ENCODE measurements at places on chromosomes 7 and 10.
A peak's percentile ranks its signal among the peaks of the same experiment; 100 is the strongest.

DNA sequence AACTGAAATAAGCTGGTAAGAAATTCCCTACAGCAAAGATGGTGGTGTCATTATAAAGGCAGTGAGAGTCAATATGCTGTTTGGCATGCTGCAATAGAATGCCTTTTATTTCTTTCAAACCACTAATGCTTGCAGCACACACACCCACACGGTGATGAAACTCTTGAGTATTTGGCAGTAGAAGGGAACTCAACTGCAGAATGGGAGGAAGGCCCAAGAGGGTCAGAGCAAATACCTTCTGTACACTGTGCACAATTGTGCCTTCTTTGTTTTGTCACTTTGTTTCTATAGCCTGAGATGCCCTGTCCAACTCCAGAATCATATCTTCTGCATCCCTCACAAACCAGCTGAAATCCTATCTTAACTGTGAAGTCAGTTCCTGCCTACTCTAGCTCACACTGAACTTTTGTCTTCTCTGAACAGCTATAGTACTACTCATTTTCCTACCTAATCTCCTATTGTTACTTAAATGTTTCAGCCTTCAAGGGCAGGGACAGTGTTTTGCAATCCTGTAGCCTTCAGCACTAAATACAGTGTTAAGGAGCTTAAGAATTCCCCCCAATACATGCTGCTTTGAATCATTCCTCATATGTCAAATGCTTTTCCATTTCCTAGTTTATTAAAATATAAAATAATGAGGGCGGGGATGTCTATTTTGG is 22.2 kb downstream of the MMS19 start:
- peak; percentile 80 for DNase-seq

GRCh38 chr7:109713366-109713765 is 1143.7 kb downstream of the DNAJB9 start:
- DNase-seq: no peak

DNA sequence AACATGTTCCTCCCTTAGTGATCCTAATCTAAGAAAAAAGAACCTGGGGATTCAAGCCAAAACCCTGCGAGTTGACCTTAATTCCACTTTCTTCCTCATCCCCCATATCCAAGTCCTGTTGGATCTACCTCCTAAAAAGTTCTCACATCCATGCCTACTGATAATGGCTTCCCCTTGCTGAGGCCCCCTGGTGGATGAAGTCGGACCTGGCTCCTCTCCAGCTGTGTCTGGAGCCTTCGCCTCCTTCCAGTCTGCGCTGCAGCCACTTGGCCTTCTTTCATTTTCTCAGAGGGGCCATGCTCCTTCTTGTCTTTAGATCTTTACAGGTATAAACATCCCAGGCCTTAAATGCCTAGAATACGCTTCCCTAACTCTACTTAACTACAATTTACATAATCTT is 8.1 kb downstream of the PDE1C start:
- DNase-seq: peak; percentile 29

GRCh38 chr7:18900803-18901202 is 216.6 kb downstream of the TWIST1 start:
- peak; percentile 67 for DNase-seq

GRCh38 chr10:10482613-10483012 is 535.1 kb upstream of the CELF2 start:
- no peak for DNase-seq

DNA sequence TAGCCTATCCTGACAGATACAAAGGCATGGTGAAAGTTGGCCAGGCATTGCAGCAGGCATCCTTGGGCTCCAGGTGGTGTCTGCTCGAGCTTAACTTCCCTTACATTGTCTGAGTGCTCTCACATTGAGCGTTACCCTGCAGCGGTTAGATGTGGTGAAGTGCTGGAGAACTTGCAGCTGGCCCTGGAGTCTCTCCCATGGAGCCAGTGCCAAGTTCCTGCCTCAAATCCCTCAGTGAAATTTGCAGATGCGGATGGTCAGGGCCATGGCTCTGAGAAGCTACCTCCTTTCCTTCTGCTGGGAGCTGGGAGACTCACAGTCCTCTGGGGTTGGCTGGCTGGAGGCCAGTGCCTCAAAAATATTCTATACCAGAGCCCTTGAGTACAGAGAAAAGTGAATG is 3.3 kb upstream of the ZNF746 start:
- DNase-seq: no peak

DNA sequence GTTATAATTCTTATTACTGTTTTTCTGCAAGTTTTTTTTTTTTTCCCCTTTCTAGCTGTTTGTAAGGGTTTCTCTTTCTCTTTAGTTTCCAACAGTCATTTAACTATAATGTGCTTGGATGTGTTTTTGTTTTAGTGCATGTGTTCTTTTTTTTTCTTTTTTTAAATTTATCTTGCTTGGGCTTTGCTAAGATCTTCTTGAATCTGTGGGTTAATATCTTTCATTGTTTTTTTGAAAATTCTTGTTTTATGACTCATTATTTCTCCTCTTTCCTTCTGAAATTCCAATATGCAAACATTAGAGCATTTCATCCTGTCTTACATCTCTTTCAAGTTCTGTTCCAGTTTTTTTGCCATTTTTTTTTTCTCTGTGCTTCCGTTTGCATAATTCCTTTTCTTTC is 5.7 kb upstream of the HK1 start:
- DNase-seq: no peak

GRCh38 chr7:152176797-152177196 is 151.3 kb downstream of the GALNT11 start:
- no peak for DNase-seq

- no peak for DNase-seq
Observed at GRCh38 chr10:111784946-111785465, 398.6 kb downstream of the GPAM start.

GRCh38 chr7:47333554-47333887 is 248.4 kb downstream of the TNS3 start:
- DNase-seq: no peak

DNA sequence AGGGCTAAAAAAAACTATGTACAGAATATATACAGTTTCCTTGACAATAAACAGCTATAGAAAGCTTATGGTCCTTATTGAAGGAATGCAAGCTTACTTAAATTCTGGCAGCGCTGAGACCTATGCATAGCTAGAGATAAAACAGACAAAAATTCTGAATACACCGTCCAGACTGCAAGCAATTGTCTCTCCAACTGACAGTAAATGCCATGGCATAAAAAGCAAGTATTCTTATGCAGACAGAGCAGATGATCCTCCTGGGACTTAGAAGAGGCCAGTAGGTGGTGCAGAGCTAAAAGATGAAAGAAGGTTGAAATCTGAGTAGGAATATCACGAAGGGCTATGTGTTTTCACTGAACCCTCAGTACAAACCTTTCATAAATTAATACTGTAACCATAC is 157.0 kb upstream of the CACNA2D1 start:
- DNase-seq: peak; percentile 6

- DNase-seq: peak; percentile 70
Observed at GRCh38 chr7:116834815-116835504, 27.4 kb upstream of the CAPZA2 start.

GRCh38 chr7:54831644-54832095 is 72.7 kb upstream of the SEC61G start:
- no peak for DNase-seq

DNA sequence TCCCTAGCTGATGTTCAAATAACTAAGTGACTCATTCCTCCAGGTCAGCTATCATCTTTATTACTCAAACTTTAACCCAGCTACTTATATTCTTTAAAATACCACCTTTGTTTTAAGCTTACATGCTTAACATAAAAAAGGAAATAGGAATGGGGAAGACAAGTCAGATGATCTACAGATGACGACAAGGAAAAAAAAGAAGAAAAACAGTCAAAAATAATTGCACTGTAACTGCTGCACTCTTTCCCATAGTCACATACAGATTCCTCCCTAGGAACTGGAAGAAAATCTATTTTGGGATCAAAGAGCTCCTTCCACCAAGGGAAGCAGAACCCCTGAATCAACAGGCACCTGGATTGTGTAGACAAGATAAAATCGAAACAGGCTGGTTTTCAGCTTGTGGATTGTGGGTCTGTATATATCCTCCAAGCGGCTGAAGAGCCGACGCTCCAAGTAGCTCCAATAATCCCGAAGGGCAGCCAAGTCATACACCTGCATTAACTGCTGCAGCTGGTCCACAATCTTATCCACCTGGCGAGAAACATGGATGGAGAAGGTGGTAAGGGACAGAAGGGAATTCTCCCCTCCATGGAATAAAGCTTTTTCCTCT is 2.0 kb downstream of the WDR91 start:
- DNase-seq: no peak

- peak; percentile 42 for DNase-seq
Observed at GRCh38 chr10:126153711-126154628, 234.3 kb downstream of the ADAM12 start.

DNA sequence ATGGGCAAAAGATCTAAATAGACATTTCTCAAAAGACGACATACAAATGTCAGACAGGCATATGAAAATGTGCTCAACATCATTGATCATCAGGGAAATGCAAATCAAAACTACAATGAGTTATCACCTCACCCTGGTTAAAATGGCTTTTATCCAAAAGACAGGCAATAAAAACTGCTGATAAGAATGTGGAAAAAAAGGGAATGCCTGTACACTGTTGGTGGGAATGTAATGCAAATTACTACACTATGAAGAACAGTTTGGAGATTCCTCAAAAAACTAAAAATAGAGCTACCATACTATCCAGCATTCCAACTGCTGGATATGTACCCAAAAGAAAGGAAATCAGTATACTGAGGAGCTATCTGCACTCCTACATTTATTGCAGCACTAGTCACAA is 18.0 kb downstream of the GSDME start:
- DNase-seq: no peak

- DNase-seq: no peak
Observed at GRCh38 chr10:78995987-78996791, 72.6 kb upstream of the ZMIZ1 start.

DNA sequence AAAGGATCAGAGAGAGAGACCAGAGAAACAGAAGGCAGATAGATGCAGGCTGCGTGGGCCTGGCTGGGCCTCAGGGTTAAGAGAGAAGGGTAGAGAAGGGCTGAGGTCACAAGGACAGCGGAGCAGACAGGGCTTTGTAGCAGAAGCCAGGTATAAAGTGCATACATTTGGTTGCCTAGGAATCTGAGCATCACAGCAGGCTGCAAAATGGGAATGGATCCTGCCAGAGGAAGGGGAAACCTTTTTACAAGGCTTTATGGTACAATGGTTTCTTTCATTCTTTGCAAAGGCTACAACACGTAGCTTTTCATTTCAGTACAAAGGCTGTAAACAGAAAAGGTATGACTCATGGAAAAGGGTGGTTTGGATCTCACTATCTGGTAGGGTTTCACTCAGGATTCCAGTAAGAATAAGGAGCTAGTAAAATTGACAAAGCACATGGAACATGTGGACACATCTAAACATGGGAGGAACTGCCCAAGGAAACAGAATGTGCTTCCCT is 275.1 kb downstream of the DOCK4 start:
- DNase-seq: peak; percentile 23

DNA sequence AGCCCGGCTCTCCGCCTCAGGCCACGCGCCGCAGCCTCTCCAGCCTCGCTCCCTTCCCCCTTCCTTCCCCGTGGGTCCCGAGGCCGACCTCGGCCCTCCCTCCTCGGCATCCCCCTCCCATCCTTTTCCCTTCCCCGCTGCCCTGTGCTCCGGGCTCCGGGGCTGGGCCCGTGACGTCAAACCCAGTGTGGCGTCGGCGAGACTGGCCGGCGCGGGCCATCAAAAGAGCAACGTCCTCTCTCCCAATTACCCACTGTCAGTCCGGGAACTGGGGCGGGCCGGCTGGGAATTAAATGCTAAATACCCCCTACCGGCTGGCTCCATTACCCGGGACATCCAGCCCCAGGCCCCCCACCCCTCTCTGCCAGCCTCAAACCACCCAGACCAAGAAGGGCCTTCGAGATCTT is 2.6 kb upstream of the GATA3 start:
- DNase-seq: no peak

DNA sequence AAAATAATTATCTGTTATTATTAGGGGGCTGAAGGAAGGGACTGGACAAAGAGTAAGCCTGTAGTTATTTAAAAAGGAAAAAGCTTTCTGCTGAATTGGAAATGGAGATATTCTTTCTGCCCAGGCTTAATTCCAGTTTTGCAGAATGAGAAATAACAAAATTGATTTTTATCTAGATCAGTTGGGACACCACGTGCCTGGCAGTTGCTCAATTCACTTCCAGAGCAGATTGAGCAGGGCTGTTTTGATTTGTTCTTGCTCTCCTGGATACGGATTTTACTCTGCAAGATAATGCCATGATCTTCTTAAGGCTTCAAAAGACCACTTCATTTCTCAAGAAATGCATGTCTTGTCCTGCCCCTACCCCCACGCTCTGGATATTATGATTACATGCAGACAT is 524.3 kb downstream of the TCERG1L start:
- no peak for DNase-seq

DNA sequence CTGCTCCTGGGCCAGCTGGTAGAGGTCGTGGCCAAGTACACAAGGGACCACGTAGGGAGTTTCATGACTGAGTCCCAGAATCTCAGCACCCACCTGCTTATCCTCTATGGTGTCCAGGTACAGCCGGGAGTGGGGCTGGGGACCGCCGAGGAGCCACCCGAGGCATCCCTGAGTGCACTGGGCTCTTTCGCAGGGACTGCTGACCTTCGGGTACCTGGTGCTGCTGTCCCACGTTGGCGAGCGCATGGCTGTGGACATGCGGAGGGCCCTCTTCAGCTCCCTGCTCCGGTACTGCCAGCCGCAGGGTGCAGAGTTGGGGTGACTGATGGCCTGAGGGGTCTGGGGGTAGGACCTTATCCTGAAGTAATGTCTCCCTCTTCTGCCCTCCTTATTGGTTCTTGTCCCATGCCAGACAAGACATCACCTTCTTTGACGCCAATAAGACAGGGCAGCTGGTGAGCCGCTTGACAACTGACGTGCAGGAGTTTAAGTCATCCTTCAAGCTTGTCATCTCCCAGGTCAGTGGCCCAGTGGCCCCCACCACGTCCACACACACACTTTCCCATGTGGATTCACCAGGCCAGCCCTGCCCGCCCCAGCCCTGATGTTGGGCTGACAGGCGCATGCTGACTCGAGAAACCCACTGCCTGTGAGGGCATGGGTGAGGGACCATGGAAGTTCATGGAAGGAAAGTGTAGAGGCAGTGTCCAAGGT is 6.2 kb downstream of the ABCB8 start:
- no peak for DNase-seq

GRCh38 chr7:44978511-44979366 is at the start of gene MYO1G:
Gene MYO1G, minus strand, starts transcription at chr7:44979015. Its CDS starts 54 bp downstream, at chr7:44978961.
- no peak for DNase-seq

DNA sequence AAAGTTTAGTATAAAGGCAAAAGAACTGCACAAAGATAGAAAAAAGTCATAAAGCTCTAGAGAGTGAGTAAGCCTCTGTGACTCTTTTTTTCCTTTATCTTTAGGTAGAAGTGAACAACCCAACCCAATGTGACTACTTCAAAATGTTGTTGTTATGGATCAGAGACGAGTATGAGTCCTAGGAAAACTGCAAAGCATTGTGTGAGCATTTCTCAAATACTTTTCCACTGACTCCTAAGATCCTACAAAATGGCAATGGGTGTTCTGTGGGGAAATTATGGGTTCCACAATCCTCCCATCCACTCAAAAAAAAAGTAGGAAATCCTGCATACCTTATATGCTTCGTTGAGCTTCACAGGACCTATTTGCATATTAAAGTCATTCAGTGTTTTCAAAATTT is 177.1 kb downstream of the DGKI start:
- peak; percentile 57 for DNase-seq
